OCI-LY7 (cell line): ENCODE measurements at places on chromosomes 3 and 15. TPM values are rescaled to one million over a fixed set of nuclear protein-coding genes. Genes with fewer than 3 reads are reported as not detected.

- no peak for DNase-seq
Measured at GRCh38 chr3:17935222-17935621, 192.8 kb upstream of the TBC1D5 start.

GRCh38 chr3:38105525-38105924 lies 31.4 kb downstream of the ACAA1 start:
- no peak for DNase-seq

DNA sequence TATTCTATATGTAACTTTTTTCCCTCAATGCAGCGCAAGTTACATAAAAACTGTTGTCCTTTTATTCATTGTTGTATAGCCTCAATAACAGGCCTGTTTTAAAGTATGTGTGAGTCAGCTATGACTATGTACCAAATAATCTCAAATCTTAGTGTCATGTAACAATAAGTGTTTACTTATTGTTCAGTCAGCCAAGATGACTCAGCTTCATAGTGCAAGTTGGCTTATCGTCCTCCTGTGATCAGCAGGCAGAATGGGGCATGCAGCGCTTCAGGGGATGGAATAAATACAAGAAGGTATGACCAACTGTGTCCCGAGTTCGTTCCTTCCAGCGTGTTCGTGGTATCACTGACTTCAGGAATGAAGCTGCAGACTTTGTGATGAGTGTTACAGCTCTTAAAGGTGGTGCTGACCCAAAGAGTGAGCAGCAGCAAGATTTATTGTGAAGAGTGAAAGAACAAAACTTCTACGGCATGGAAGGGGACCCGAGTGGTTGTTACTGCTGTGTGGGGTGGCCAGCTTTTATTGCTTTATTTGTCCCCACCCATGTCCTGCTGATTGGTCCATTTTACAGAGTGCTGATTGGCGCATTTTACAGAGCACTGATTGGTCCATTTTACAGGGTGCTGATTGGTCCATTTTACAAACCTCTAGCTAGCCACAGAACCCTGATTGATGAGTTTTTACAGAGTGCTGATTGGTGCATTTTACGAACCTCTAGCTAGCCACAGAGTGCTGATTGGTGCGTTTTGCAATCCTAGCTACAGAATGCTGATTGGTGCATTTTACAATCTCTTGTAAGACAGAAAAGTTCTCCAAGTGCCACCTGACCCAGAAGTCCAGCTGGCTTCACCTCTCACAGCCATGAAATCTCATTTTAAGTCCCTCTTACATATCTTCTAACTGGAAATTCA lies 1016.0 kb downstream of the MCTP2 start:
- DNase-seq, result no peak

Gene FAM81A
- total RNA-seq, result 37.4 and 40.3 TPM in 2 replicates

Gene FNDC3B
- 28.5 and 43.3 TPM in 2 replicates for total RNA-seq

Gene LYSMD2
- 0.50 and 0.89 TPM in 2 replicates for total RNA-seq
